ENCODE measurements at places on chromosomes 12 and 14.

- no peak for DNase-seq
Measured at GRCh38 chr12:110137786-110138185, 13.6 kb downstream of the IFT81 start.

GRCh38 chr12:52988898-52989297, 17.4 kb upstream of the EIF4B start:
- DNase-seq: no peak

- no peak for DNase-seq
Measured at GRCh38 chr12:31845613-31846322, 113.4 kb upstream of the RESF1 start.

DNA sequence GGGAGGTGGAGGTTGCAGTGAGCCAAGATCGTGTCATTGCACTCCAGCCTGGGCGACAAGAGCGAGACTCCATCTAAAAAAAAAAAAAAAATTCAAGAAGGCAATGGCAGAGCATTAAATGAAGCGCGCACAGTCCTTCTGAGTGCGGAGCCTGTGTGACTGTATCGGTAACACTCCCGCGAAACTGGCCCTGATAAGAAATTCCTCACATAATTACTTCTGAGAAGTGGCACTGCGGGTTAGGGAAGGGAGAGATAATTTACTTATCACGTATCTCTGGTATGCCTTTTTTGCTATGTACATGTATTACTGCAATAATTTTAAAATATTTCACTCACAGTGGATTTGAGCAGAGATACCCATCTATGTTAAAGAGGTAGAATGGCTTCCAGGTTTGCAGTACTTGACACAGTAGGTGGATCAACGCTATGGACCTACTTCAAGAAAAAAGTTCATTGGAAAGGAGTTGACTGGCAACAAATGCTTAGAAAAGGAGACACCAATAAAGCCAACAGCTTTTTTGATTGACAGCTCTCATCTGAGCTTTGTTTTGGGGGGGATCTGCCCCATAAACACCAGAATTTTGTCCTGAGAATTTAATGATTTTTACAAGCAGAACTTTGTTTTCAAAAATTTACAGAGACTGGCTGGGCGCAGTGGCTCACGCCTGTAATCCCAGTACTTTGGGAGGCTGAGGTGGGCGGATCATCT, 29.2 kb upstream of the SPTLC2 start:
- DNase-seq: no peak

GRCh38 chr12:52042706-52043385, 8.4 kb upstream of the NR4A1 start:
- no peak for DNase-seq

DNA sequence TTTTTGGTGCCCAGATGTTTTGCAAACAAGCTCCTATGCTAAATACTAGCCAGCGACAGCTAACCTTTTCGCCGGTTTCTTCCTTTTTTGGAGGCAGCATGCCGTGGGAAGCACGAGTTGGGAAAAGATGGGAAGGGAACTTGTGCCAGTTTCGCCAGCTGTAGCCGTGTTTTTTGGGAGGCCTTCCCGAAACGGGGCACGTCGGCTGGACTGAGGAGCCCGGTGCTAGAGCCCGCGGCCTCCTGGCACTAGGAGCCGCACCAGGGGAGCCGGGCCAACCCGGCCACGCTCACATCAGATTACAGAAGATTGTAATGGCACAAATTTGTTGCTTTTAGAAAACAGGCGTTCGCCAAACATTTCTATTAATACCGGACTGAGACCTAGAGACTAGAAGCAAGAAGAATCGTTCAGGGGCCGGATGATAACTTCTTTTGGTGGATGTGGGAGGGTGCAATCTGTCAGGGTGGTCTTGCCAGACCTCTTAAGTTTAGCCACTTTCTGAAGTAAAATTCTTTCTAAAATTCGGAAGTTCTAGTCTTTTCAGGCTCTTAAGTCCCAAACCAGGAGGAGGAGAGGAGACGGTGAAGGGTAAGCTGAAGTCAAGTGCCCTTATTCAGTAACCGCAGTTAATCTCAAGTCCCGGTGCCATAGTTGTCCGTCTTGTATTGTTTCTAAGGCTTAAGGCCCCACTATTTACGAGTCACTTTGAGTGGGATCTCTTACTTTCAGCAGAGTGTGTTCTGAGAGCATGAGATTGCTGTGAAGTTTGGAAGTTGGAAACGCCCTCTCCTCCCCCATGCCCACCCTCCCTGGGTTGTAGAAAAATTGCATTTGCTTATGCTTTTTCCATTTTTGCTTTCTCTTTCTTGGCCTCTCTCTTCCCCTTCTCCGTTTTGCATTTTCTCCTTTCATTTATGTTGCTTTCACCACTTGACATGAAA, 1.3 kb downstream of the RASSF3 start:
- DNase-seq: no peak

DNA sequence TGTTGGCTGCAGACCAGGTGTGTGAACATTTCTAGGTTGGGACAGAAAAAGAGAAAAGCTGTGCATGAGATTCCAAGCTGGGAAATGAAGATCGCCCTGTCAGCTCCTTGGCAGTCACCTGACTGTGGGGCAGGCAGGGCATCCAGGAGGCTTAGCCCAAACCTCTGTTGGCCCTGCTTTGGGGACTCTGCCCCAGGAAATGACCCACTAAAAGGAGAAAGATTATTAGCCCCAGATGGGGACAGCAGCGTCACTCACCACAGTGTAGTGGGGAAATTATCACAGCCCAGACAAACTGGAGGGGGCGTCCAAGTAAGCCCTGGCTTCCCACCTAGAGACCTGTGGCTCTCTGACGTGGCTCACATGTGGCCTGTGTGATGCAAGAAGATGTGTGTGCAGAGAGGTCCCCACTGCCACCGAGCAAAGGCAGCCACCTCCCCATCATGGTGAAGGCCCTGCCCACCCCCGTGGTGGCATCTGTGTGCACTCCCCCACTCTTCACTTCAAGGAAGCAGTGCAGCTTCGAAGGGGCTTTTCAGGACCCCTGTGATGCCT, 39.1 kb downstream of the DIO3 start:
- DNase-seq: no peak

GRCh38 chr14:23095196-23096108, at the start of gene C14orf119:
Gene C14orf119 (plus strand): TSS chr14:23095505. CDS start chr14:23097659, 2,154 bp downstream.
- DNase-seq: no peak

DNA sequence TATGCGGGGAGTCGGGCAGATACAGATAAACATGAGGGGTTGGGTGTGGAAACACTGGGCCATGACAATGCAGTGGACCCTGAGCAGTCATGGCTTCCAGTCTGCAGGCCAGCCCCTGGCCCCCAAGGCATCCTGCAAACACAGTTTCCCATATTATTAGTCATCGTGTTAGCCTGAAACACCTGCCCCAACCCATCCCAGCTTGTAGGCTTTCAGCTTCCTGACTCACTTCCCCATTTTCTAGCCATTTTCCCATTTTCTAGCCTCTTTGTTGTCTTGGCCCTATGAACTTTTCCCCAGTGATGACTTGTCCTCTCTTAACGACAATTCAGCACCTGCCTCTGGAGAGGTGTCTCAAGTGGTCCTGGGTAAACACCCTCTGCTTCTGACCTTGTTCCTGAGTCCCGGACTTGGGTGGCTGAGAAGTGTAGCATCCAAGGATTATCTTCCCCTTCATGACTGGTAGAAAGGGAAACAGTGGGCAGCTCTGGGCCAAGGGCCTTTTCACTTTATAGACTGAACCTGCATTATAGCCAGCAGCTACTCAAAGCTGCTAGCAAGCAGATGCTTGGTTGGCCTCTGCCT, 4.3 kb upstream of the PGF start:
- no peak for DNase-seq

GRCh38 chr14:94681300-94682060, 69.3 kb downstream of the SERPINA3 start:
- DNase-seq: no peak

DNA sequence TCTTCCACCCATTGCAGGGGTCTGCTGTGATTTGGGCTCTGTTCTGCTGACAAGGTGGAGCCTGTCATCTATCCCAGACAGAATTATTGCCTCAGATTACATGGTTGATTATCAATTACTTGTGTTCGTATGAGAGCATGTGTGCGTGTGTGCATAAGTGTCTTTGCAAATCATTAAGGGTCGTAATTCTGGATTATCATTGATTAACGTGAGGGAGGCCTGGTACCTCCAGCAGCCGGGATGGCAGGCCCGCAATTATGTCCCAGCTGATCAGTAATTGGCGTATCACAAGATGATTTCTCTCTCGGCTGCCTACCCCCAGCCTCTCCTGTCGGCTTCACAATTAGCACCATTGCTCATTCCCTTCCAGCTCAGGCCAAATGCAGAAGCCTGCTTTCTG, 29.6 kb upstream of the IRF2BPL start:
- no peak for DNase-seq

- no peak for DNase-seq
Measured at GRCh38 chr12:71533703-71534102, 94.1 kb downstream of the LGR5 start.

DNA sequence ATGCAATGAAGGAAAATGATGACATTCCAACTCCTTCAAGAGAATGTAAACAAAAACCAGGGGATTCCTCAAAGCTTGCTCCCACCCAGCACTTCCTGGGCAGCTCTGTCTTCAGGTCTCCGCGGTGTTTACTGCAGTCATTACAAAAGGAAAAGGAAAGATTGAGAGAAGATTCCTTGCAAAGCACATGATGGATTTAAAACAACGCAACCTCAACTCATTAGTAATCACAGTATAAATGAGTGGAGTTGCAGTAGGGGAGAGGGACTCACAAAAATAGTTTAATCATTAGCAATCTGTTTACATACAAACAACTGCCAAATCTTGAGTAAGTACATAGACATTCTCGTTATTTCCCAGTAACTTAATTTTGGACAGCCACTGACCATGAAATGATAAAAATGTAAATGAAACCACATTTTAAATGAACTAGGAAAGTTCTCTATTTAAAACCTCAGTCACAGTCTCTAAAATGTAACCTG, 49.7 kb upstream of the OVCH1 start:
- DNase-seq: no peak

DNA sequence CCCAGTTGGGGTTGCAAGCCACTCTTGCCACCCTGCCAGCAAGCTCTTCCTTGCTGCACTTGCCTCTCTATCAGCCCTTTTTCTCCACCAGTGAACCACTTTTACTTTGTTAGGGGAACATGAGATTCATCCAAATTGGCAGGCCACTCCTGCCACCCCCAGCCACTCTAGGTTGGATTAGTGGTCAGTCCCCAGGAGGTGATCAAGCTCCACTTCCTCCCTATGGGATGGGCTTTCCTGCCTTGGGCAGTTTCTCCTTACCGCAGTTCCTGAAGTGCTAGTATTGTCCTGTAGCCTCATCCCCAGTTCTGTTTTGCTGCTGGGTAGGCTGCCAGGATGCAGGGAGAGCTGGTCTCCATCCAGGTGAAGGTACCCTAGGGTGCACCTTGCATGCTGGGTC, 104.5 kb downstream of the ALG10 start:
- no peak for DNase-seq

Measured in stimulated activated CD8-positive, alpha-beta memory T cell treated with anti-CD3 and anti-CD28 coated beads, Interleukin-7, amount 100 ng/mL, for 48 hours (primary cell).